ENCODE measurements at places on chromosomes 1 and 21.

- peak; percentile 48 for DNase-seq
Measured at GRCh38 chr1:15578921-15579682, 5.7 kb downstream of the AGMAT start.

GRCh38 chr1:106254748-106255147, 801.7 kb upstream of the PRMT6 start:
- DNase-seq, result no peak

DNA sequence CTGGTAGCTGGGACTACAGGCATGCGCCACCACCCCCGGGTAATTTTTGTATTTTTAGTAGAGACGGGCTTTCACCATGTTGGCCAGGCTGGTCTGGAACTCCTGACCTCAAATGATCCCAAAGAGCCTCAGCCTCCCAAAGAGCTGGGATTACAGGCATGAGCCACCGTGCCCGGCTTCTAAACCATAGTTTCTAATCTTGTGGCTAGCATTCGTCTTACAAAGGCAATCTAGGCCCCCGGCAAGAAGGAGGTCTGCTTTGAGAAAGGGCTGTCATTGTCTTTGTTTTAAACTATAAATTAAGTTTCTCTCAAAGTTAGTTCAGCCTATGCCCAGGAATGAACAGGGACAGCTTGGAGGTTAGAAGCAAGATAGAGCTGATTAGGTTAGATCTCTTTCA, 10.3 kb upstream of the L1TD1 start:
- DNase-seq, result no peak

DNA sequence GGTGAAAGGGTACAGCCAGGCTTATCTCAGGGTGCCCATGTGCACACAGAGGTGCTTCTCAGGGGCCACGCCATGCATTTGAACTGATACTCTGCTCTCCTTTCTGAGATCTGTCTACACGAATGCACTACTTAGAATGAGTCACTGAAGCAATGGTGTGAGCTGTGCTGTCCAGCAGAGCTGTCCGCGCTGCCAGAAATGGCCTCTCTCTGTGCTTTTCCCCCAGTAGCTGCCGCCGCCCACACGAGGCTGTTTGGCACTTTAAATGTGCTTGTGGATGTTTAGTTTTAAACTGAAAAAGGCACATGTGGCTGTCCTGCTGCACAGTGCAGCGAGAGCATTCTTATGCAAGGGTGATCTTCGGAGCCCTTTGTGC, 87.1 kb upstream of the COL6A1 start:
- no peak for DNase-seq

Measured in activated CD4-positive, alpha-beta T cell treated with anti-CD3 and anti-CD28 coated beads, Interleukin-10, Interleukin-2, amounts not matched to agents 100 ng/mL and 50 ng/mL, durations not matched to agents 16 hours and 8 hours (primary cell).